Activated T-helper 17 cell treated with anti-CD3 and anti-CD28 coated beads, Interleukin-2, amount 50 U/mL, for 72 hours (primary cell): ENCODE measurements at places on chromosomes 1 and 21. TPM values are rescaled to one million over a fixed set of nuclear protein-coding genes. Genes with fewer than 3 reads are reported as not detected.

TCEA3 gene
- 33.2 TPM for total RNA-seq

CNST gene
- 36.4 TPM for total RNA-seq

- no peak for ATAC-seq
Observed at GRCh38 chr1:68163220-68163619, 69.1 kb downstream of the WLS start.

- ATAC-seq: no peak
Observed at GRCh38 chr1:200147742-200148141, 120.2 kb downstream of the NR5A2 start.

DNA sequence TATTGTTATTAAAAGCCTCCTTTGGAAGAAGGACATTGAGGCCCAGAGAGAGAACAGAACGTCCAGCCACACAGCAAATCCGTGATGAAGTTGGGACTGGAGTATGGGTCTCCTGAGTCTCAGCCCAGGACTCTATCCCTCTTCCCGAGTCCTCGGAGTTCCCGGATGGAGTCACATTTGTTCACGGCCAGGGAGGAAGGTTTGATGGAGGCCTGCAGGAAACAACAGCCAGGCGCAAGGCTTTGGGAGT is 357 bp upstream of the TXLNA start:
- ATAC-seq: no peak

DNA sequence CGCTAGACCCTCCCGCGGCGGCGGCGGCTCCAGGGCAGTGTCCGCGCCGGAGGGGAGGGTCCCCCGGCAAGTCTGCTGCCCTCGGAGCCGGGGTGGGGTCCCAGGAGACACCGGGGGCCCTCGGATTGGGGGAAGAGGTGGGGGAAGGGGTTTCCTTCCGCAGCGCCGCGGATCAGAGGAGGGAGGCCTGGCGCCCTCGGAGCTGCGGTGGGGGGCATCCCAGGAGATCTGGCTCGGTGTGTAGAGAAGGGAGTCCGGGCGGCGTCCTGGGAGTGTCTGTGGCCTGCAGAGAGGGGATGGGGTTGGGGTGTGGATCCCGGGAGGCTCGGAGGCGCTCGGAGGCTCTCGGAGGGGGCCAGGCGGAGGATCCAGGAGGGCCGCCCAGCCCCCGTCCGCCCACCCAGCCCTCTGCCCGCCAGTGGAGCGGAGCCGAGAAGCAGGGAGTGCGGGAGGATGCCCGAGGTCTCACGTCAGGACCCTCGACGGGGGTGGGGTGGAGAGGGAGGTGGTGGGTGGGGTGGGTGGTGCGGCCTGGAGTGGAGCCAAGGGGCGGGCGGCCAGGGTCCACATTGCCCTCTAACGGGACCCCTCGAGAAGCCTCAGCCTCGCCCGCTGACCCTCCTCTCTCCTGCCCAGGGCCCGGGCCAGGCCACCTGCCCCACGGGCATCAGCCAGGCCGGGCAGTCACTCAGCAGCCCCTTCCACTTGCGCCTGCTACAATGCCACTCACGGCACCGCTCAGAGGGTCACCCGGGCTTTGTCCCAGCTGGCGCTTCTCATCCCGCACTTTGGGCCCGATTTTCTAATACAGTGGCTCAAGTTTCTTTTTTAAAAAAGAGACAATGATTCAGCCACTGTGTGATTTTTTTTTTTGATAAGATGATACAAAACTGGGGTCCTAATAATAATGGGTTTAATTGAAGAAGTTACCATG is 60.2 kb upstream of the ARHGEF16 start:
- ATAC-seq: no peak
